ENCODE measurements at places on chromosomes 6 and 20.

- peak; percentile 59 for DNase-seq
These were observed at the start of gene STXBP5 for GRCh38 chr6:147204060-147204785. Gene STXBP5, plus strand, starts transcription at chr6:147204417. Its CDS starts 116 bp downstream, at chr6:147204533.

DNA sequence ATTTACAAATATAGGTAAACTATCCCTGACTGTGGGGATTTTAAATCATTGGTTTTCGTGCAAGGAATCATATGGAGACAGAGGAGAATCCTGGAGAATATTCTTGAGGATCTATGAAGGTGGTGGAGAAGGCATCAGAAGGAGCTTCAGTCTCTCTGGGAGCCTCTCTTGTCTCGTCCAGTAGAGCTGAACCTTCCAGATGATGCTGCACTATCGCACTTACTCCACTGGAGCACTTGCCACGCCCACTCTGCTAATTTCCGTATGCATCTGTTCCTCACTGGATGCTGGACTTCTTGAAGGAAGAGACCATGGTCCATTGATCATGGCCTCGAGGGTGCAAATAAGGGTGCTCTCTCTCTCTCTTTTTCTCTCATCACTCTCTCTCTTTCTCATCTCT, 36.8 kb downstream of the C6orf118 start:
- no peak for DNase-seq

DNA sequence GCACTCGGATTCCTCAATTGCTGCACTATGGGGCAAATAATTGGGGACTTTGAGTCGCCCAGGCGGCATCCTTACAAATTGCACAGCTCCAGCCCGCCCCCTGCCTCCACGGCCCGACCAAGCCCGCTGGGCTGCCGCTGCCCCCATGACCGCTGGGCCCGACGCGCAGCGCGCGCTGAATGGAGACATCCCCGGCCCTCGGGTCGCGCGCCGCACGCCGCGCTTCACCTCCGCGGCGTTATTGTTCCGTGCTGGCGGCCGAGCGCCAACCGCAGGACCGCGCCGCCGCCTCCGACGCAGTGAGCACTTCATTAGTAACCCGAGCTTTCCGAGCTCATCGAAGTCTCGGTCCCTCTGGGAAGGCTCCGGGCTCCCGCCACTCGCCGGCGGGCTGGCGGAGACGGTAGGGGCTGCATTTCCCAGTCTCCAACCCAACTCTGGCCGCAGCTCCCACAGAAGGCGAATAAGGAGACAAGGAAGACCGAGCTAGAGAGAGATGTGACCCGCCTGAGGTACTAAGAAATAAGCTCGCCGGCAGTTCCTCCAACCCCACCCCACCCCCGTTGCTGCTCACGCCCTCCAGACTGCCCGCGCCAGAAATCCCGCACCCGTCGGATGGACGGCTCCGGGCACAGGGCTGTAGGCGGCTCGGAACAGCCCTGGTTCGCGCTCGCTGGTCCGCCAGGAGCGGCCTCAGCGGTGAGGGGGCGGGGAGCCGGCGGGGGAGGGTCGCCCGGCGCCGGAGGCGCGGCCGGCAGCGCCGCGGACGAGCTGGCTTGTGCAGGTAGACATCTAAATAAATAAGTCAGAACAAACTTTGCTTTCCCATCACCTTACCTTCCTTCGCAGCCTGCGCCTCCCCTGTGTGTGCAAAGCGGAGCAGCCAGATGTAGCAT, 703 bp downstream of the EPHA7 start:
- DNase-seq = no peak

- DNase-seq = no peak
These were observed 81.0 kb downstream of the ERMARD start for GRCh38 chr6:169832247-169832948.

DNA sequence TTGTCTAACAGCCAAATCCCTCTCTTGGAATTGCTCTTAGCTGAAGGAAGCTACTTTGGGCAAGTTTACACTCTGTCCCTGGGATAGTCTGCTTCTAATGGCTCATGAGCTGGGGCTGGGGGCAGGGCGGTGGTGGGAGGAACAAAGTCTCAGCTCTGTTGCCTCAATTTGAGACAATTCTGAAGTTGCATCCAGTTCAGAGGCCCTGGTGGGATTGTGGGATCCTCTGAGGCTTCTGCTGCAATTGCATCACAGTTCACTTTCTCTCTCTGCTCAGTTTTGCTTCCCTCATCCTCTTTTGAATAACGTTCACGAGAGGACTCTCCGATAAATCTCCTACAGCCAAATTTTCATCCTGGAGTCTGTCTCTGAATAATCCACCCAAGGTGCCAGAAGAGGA, 440.6 kb upstream of the SLC35B3 start:
- DNase-seq = no peak

DNA sequence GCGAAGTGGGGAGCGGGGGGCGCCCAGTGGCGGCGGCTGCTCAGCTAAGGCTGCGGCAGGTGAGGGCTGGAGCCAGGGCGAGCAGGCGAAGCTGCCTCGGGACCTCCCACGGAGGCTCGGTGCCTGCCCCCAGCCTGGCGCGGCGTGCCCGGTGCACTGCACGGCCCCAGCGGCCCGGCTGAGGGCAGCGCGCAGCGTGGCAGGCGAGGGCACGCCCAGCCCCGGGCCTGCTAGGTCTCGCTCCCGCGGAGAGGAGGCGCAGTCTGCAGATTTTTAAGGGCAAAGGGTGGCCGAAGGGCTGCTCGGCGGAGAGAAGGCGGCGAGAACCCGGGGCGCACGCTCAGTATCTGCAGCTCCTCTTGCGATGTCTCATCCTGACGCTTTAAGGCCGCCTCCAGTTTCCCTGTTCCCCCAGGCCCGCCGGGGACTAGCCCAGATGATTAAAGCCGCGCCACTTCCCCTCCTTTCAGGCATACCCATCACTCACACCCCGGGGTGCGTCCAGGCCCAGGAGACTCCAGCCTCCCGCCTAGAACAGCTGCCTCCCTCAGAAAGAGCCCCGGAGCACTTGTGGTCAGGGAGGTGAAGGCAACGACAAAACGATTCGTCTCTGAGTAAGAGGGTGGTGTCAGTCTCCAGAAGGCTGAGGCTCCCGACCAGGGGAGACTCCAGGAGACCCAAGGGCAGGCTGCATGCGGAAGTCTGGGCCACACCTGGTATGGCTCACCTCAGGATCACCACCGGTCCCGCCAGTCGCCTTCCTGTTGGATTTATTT, at the start of gene FERMT1:
FERMT1 (minus strand) TSS at position 158 of the 776 bp plus-strand sequence. CDS start 3,476 bp downstream, outside the sequence.
- DNase-seq = peak; percentile 41

DNA sequence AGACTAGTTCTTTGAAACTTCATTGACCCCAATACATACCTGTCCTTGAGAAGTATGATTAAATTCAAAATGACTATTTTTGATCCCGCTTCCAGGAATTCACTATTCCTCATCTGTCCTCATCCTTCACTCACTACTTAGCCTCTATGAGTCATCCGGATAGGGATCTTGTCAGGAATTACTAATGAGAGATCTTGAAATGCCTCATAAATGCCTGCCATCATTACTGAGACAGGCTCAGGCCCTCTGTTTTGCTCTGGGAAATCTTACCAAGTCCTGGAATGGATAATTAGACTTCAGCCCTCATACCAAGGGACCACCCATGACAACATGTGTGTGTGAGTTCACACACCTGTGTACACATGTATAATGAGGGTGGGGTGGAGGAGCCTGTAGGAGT, 2.8 kb upstream of the CYP24A1 start:
- DNase-seq = no peak

DNA sequence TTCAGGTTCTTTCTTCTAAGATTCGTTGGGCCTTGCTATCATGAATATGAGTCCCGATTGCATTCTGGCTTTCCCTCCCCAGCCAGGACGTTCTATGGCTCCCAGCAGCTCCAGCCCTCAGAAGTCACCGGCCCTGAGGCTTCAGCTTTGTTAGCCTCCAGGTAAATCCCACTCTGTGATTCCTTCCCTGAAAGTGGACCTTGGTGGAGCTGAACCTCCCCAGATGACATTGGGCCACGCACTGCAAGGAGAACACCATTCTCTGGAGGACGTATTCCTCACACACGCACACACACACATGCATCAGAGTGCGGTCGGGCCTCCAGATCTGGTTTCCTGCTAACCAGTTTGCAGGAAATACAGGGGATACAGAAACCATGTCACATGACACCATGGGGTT, 487.3 kb upstream of the CDH4 start:
- DNase-seq = no peak

GRCh38 chr6:163813979-163814493, 399.5 kb downstream of the QKI start:
- DNase-seq = no peak

DNA sequence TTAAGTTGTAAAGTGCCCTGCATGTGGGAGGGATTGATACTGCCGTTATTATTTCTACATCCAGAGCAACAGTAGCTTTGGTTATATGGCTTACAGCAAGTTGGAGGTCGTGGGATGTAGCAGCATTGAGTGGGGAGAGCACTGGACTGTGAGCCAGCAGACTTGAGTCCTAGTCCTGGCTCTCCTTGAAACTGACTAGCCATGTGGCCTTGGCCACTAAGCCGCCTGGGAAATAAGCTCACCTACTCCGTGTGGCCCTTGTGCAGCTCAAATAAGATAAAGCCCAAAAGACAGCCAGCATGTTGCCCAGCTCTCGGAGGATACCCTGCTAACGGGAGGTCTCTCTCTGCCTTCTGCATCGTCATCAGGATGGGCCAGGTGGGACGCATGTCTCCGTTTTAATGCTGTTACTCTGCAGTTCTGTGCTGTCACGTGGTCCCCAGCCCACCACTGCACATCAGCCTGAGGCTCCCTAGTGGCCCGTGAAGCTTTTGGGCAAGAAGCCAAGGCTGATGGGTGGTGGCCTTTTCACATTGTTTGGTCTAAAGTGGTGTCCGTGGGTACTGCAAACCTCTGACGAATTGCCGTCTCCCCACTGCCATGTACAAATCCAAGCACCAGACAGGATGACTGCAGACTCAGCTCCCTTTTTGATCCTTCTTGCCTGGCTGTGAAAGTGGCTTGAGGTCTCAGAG, 7.9 kb downstream of the EPB41L1 start:
- DNase-seq = no peak
